ENCODE measurements at places on chromosomes 11 and 22. TPM values are rescaled to one million over a fixed set of nuclear protein-coding genes. Genes with fewer than 3 reads are reported as not detected.

FIBIN gene
- total RNA-seq: not detected

LMO2 gene
- 0.69 TPM for total RNA-seq

DCHS1 gene
- 0.09 TPM for total RNA-seq

SLC25A17 gene
- 23.7 TPM for total RNA-seq

NAALAD2 gene
- total RNA-seq: not detected

MED15 gene
- 61.5 TPM for total RNA-seq

KCNK4 gene
- total RNA-seq: 0.07 TPM

CASP4 gene
- 3.8 TPM for total RNA-seq

ZDHHC5 gene
- 69.5 TPM for total RNA-seq

ANO9 gene
- 1.4 TPM for total RNA-seq

OR5A2 gene
- total RNA-seq: not detected

CABP7 gene
- 0.16 TPM for total RNA-seq

NDUFS8 gene
- 251 TPM for total RNA-seq

TMEM184B gene
- 55.0 TPM for total RNA-seq

THYN1 gene
- 17.7 TPM for total RNA-seq

DEPDC5 gene
- total RNA-seq: 4.6 TPM

INCENP gene
- total RNA-seq: 52.6 TPM

APOC3 gene
- not detected for total RNA-seq

CD3E gene
- total RNA-seq: not detected

C1QTNF5 gene
- not detected for total RNA-seq

SUSD2 gene
- total RNA-seq: 76.7 TPM

ART1 gene
- not detected for total RNA-seq

FOLR3 gene
- 0.22 TPM for total RNA-seq

TRIM48 gene
- not detected for total RNA-seq

SCO2 gene
- 6.4 TPM for total RNA-seq

APOL4 gene
- total RNA-seq: 0.03 TPM

SHANK2 gene
- total RNA-seq: 6.4 TPM

A4GALT gene
- 23.4 TPM for total RNA-seq

SLC6A5 gene
- total RNA-seq: not detected

ADM2 gene
- total RNA-seq: 0.44 TPM

ISX gene
- total RNA-seq: not detected

VPREB1 gene
- total RNA-seq: not detected

ZFP91 gene
- total RNA-seq: 48.4 TPM

IL17REL gene
- total RNA-seq: 0.05 TPM

LRRC74B gene
- not detected for total RNA-seq

MED17 gene
- total RNA-seq: 23.1 TPM

ANKK1 gene
- total RNA-seq: not detected

FOSL1 gene
- total RNA-seq: 111 TPM

GLB1L2 gene
- 2.0 TPM for total RNA-seq

NRIP3 gene
- total RNA-seq: 0.83 TPM

TESMIN gene
- total RNA-seq: 7.3 TPM

TLCD5 gene
- total RNA-seq: 6.1 TPM

RIMBP3C gene
- 0.13 TPM for total RNA-seq

PKP3 gene
- 38.3 TPM for total RNA-seq

KRTAP5-10 gene
- total RNA-seq: not detected

ALKBH8 gene
- 8.0 TPM for total RNA-seq

OR51E1 gene
- not detected for total RNA-seq

FXYD2 gene
- total RNA-seq: 16.3 TPM

LDHAL6A gene
- total RNA-seq: not detected

SMC1B gene
- total RNA-seq: 0.03 TPM

H19 gene
- 15.4 TPM for total RNA-seq

NAT10 gene
- total RNA-seq: 47.8 TPM
